Mononuclear cell (primary cell): ENCODE measurements at places on chromosomes 3 and 15. TPM values are rescaled to one million over a fixed set of nuclear protein-coding genes. Genes with fewer than 3 reads are reported as not detected.

Gene STOML1
- total RNA-seq, result 2.2 TPM

Gene SUCNR1
- total RNA-seq, result 0.94 TPM

Gene FSD2
- under 0.01 TPM for total RNA-seq

Gene SPINK8
- not detected for total RNA-seq

Gene SLC2A2
- total RNA-seq, result not detected
